ENCODE measurements at places on chromosomes 16 and 17. TPM values are rescaled to one million over a fixed set of nuclear protein-coding genes. Genes with fewer than 3 reads are reported as not detected.

GRCh38 chr16:76346210-76346609 is 69.0 kb downstream of the CNTNAP4 start:
- no peak for DNase-seq
- H3K27me3 ChIP-seq = no peaks in the 10 kb centered on the region
- no peak overlapping the region for H3K4me3 ChIP-seq
- H3K27ac ChIP-seq = no peak overlapping the region
- H3K4me1 ChIP-seq = no peaks in the 10 kb centered on the region
- no peaks in the 10 kb centered on the region for H3K36me3 ChIP-seq

DNA sequence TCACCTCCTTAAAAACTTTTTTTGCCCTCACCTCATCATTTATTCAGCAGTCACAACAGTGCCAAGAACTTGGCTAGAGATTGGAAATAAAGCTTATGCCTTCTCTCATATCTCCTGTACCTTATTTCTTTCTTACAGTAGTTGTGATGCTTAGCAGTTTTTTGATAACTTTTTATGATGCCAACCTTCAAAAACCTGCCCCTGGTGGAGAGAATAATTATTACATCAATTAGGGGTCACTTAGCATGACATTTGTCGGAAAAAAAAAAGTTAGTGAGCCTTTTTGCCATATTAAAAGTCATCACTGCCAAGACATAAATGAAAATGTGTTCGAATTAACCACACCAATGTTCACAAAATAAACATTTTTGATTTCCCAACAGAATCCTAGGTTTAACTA is 296.6 kb downstream of the WWOX start:
- H3K4me3 ChIP-seq = no peak overlapping the region
- no peak overlapping the region for H3K27ac ChIP-seq
- H3K4me1 ChIP-seq = no peaks in the 10 kb centered on the region
- no peaks in the 10 kb centered on the region for H3K36me3 ChIP-seq
- H3K27me3 ChIP-seq = no peaks in the 10 kb centered on the region

DNA sequence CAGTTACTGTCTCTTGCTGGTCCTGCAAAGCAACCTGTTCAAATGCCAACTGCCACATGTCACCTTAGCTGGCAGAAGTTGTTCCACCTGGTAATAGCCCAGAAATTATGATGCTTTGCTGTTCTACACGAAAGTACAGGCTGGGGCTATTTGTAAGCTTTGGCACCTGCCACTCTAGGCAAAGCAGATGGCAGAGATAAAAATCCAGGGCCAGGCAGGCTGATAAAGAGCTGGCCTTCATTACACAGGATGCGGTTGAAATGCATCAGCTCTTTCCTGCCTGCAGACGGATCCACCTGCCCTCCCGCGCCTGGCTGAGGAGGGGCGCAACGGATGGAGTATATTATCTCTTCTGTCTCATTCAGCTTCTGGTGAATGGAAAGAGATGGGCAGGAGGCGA is 29.3 kb upstream of the KDM8 start:
- no peaks in the 10 kb centered on the region for H3K27me3 ChIP-seq
- DNase-seq = peak; percentile 72
- H3K4me3 ChIP-seq = peak overlapping the region; percentile 5
- peaks cover 66% of the 10 kb centered on the region for H3K4me1 ChIP-seq
- no peak overlapping the region for H3K27ac ChIP-seq

DNA sequence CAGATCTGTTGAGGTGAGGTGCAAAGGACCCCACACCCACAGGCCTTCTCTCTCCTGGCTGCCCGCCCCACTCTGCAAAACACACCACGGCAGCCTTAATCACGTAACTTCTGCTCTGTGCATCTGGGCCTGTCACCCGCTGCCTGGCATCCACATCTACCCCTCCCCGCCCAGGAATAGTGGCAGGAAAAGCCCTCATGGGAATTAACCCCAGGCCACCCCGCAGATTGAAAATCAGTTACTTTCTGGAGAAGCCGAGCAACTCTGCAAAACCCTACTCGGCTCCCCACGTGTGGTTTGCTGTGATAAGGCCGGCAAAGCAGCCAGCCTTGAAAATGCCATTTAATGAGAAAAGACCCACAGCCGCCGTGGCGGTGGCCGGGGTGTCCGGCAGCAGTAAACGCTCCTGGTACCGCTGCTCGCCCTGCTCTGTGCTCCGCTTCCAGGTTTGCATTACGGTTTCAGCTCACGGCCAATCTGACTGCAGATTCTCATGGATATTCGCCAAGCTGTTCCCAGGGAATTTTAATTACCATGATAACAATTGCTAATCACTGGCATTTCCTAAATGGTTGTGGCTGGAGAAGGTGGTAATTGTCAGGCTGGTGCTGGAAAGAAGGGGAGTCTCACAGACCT is 78.0 kb upstream of the DOC2B start:
- H3K27ac ChIP-seq = no peak overlapping the region
- DNase-seq = no peak
- H3K4me3 ChIP-seq = no peak overlapping the region
- H3K4me1 ChIP-seq = no peaks in the 10 kb centered on the region
- no peaks in the 10 kb centered on the region for H3K36me3 ChIP-seq

- H3K27me3 ChIP-seq = no peaks in the 10 kb centered on the region
- no peak overlapping the region for H3K4me3 ChIP-seq
- no peaks in the 10 kb centered on the region for H3K4me1 ChIP-seq
- no peaks in the 10 kb centered on the region for H3K36me3 ChIP-seq
Measured at GRCh38 chr16:88893127-88893968, 26.9 kb upstream of the PABPN1L start.

The KRTAP3-1 gene
- not detected for total RNA-seq

The RECQL5 gene
- 28.5 TPM for total RNA-seq

The C16orf96 gene
- total RNA-seq = 0.11 TPM

The FOXN1 gene
- total RNA-seq = not detected
